ENCODE measurements at places on chromosomes 5 and 9. TPM values are rescaled to one million over a fixed set of nuclear protein-coding genes. Genes with fewer than 3 reads are reported as not detected.

Gene STK10
- total RNA-seq: 21.7 TPM

Gene SPINK6
- not detected for total RNA-seq

Gene YTHDC2
- 21.7 TPM for total RNA-seq

Gene FIBCD1
- 1.8 TPM for total RNA-seq

Gene NEURL1B
- total RNA-seq: 0.20 TPM

Gene AK1
- 35.4 TPM for total RNA-seq

Gene CDKN2B
- total RNA-seq: 9.2 TPM

Gene HRCT1
- 1.8 TPM for total RNA-seq

Gene PDLIM4
- 62.1 TPM for total RNA-seq

Gene NR4A3
- total RNA-seq: 0.37 TPM

Gene MARVELD2
- 2.0 TPM for total RNA-seq

Gene PCDHGA9
- 4.3 TPM for total RNA-seq

Gene PLK2
- total RNA-seq: 23.5 TPM

Gene IL9
- not detected for total RNA-seq

Gene PCDHB7
- 0.37 TPM for total RNA-seq

Gene GLDC
- total RNA-seq: 17.6 TPM

Gene ACTBL2
- not detected for total RNA-seq

Gene UNC5A
- under 0.01 TPM for total RNA-seq

Gene ADAMTSL1
- total RNA-seq: 134 TPM

Gene MRPS30
- 87.0 TPM for total RNA-seq

Gene MSMP
- total RNA-seq: not detected

Gene FAM200C
- total RNA-seq: 3.9 TPM

Gene DHFR
- 44.6 TPM for total RNA-seq

Gene FRMD3
- total RNA-seq: 0.73 TPM

Gene CDKN2AIPNL
- 37.1 TPM for total RNA-seq

Gene ZNF454
- total RNA-seq: 0.78 TPM

Gene GABRA1
- total RNA-seq: not detected

Gene LPCAT1
- total RNA-seq: 44.1 TPM

Gene RNF208
- total RNA-seq: not detected

Gene TLR4
- total RNA-seq: 8.8 TPM

Gene STPG3
- not detected for total RNA-seq

Gene NAIF1
- 7.3 TPM for total RNA-seq

Gene ACSL6
- not detected for total RNA-seq

Gene PRLR
- total RNA-seq: 0.20 TPM

Gene ADAMTS2
- total RNA-seq: 39.7 TPM

Gene ADRA1B
- 0.37 TPM for total RNA-seq

Gene NUDT12
- 13.1 TPM for total RNA-seq

Gene PCA3
- total RNA-seq: under 0.01 TPM

Gene NUTM2G
- total RNA-seq: not detected

Gene PCDHGA1
- 0.59 TPM for total RNA-seq

Gene FUT7
- not detected for total RNA-seq

Gene GLRA1
- total RNA-seq: not detected

Gene LHX6
- not detected for total RNA-seq

Gene SLIT3
- total RNA-seq: 2.9 TPM

All from subcutaneous preadipocyte (primary cell).